ENCODE measurements at places on chromosomes 6 and 20.

DNA sequence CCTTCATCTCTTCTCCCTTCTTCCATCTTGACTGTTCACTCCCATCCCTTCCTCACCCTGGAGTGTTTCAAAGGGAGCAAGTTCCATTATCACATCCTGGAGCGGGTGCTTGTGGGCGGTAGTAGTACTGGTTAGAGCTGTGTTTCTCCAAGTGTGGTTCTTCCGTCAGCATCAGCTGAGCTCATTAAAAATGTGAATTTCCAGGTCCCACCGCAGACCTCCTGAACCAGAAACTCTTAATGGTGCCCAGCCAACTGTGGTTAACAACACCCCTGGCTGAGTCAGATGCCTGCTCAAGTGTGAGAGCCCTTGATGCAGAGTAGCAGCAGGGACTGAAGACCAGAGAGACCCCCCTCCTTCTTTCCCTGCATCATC, 24.4 kb downstream of the ANGPT4 start:
- peak; percentile 45 for DNase-seq

- DNase-seq, result peak; percentile 88
Measured at GRCh38 chr6:149941583-149942460, at the start of gene ULBP2. ULBP2 (plus strand) TSS chr6:149942014; CDS start chr6:149942073, 59 bp downstream.

DNA sequence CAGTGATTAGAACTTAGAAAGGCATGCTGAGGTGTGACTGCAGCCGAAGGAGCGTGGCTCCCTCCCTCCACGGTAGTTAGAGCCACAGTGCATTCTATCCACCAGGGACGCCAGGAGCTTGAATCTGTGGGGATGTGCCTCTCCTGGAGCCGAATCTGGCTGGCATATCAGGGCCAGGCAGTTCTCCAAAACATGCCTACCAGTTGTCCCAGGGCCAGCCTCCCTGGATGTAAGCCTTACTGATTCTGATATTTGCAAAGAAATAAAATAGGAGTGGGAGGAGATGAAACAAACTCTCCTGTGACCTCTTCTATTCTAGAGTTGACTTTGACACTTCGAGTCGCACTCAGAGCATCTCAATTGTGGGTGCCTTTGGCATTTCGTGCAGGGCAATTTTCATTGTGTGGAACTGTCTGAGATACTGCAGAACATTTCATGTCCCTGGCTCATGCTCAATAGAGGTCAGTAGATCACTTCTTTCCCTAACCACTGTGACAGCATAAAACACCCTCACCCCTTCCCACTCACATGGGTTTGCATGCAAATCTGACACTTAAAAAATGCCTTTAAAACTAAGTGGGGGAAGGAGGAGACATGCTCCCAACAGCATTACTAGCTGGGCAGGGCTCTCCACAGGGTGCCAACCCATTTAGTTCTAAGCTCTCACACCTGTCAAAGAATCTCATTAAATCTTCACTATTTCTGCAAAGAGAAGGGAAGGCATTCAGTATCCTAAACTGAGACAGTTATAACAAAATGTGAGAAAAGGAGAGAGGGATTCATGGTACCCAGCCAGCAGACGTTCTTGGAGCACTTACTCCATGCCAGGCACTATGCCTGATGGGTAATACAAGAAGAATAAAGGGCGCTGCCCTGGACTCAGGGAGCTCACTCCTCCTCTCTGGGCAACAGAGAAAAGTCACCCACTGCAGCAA, 378.9 kb downstream of the PREX1 start:
- DNase-seq, result no peak

DNA sequence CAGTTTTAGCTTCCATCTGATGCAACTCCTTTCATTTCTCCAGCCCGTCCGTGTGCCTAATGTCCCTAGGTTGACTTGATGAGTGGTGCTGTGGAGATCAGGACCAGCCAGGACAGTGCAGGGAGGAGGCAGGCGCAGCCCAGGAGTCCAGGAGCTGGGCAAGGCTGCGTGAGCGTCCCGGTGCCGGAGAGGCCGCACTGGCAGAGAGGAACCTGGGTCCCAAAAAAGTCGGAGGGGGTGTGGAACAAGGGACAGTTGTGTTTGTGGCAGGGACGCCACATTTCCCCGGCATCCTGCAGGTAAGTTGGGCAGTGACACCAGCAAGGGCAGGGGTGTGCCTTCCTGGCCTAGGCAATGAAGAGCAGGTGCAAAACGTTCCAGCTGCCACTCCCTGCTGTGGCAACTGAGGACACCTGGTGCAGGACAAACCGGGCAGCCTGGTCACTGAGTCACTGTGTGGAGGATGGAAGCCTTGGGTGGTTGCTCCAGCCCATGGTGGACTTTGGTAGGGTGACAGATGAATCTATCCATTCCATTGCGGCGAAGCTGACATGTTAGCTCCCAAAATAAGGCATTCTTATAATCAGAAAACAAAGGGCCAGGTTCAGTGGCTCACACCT, 53.2 kb downstream of the RAMACL start:
- DNase-seq, result no peak

GRCh38 chr6:168007592-168008338, 10.3 kb downstream of the KIF25 start:
- DNase-seq, result no peak
